Stimulated activated memory B cell treated with anti-CD40 and anti-IgM and Interleukin-4, amounts not matched to agents 10 μg/mL and 1 μg/mL and 100 μg/mL, for 72 hours (primary cell): ENCODE measurements at places on chromosomes 12 and 14.

DNA sequence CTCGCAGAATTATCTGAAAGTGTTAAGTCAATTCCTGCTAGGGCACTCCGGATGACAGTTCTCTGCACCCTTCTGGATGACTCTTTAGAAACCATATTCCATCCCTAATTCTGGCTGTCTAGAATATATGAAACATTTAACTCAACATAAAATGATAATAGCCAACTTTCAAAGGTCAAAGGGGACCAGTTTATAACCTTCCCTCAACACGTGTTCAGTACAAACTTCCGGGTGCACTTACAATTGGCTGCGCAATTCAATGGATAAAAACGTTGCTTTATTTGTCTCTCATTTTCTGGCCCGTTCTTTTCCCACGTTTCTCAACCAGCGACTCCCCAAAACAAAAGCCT is 1.3 kb downstream of the SBNO1 start:
- ATAC-seq = no peak

DNA sequence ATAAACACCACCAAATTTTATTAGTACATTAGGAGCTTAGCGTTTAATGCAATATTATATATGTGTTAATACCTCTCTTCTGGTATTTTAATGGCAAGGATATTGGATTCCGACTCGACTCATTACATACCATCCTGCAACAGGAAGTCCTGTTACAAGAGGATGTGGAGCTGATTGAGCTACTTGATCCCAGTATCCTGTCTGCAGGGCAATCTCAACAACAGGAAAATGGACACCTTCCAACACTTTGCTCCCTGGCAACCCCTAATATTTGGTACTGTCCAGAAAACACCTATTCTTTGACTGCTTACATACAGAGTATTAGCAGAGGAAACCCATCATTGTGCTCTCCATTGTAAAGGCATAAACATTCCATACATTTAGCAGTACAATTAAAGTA is 45.2 kb downstream of the VEZT start:
- no peak for ATAC-seq

- ATAC-seq = no peak
Observed at GRCh38 chr12:8887285-8887715, 27.0 kb upstream of the PHC1 start.

GRCh38 chr14:84162633-84163032 is 1367.3 kb upstream of the FLRT2 start:
- ATAC-seq = no peak

DNA sequence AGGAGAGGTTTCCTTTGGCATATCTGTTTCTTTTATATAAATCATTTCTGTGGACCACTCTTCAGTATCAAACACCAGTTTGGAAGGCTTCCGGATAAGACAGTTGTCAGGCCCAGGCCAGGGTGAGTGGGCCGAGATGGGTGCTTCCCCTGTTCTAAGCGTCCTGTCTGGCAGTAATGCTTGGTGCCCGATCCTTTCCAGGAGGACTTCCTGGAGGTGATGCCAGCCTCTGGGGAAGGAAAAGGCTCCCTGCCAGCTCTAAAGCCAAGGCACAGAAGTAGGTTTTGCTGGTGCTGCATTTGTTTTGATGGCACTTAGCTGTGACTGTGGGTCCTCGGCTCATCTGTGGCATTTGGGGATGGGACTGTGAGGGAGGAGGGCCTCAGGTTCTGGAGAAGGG is 124.4 kb upstream of the RTL1 start:
- no peak for ATAC-seq

GRCh38 chr12:45354399-45354798 is 138.5 kb downstream of the ANO6 start:
- ATAC-seq = no peak

DNA sequence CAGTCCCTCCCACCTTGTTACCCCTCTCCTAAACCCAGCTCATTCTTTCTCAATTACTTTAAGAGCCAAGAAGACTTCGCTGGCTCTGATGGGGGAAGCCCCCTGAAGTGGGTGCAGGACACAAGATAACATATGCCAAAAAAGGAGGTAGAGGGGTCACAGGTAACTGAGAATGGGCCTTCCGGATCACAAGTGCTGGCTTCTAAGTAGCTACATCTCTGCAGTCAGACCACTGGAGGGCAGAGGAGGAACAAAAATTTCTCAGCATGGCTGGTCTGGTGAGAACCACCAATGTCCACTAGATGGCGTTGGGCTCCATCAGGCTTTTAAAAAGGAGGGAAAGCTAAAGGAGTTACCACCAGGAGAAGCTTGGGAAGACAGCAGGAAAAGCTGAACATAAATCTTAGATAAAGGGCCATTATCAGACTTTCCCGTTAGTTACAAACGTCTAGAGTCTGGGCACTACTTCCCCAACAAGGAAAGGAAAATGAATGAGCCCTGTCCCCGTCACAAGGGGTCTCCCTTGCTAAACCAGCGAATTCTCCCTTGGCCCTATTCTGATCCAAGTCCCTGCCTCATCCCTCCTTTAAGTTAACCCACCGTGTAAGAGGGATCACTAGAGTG is 11.6 kb upstream of the CDH24 start:
- ATAC-seq = peak; percentile 91

- ATAC-seq = no peak
Observed at GRCh38 chr14:86915406-86915805, 1077.6 kb downstream of the GALC start.

GRCh38 chr12:120267736-120268135 is 2.2 kb upstream of the PXN start:
- ATAC-seq = no peak

DNA sequence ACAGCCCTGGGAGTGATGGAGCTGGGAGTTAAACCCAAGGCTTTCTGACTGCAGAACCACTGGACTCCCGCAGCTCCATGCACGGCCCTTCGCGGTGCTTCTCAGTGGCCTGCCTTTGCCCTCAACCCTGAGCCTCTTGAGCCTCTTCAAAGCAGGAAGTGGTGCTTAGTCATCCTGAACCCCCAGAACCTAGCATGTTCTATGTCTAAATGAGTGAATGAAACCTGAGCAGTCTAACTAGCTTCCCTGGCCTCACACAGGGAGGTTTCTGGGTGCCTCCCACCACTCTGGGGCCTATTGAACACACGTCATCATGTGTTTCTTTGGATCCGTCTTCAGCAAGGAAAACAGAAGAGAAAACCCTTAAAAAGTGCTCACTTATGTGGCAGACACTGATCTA is 117.9 kb upstream of the SFSWAP start:
- peak; percentile 69 for ATAC-seq

DNA sequence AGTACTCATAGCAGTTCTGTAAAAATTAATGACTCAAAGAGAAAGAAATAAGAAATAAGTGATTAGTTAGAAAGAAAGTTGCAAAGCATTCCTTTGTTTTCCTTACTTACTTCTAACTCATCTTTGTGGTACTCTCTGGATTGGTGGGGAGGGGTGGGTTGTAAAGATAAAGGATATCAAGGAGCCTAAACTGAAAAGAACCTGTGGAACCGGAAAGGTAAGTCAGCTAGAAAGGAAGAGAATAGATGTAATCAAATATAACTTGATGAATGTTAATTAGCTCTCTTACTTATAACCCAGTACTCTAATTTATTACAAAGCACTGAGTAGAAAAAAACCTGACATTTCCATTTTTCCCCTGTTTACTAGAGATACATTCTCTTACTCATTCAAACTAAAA is 37.5 kb upstream of the KRR1 start:
- no peak for ATAC-seq

DNA sequence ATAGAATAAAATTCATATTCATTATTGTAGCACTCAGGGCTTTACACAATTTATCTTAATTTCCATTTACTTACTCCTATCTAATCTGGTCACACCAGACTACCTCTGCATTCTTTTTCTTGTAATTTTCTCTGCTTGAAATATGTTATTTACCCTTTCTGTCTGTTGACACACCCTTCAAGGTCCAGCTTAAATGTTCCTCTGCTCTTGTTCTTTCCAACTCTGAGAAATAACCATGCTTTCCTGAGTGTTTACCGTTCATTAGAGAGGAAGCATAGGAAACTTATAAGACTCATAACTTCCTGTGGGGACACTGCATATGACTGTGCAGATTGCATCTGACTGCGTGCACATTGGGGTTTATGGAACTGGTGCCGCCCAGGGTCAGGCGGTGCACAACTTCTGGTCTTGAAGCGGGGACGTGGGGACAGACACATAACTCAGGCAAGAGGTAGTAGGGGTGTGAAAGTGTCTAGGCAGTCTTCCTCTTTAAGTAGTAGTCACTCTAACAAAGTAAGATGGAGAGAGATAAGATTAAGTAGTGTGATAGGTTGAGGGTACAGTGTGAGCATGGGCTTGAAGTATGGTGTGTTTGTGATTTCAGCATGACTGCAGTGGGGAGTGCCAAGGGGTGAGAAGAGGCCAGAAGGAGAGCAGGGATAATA is 42.6 kb upstream of the FOXJ2 start:
- peak; percentile 88 for ATAC-seq

DNA sequence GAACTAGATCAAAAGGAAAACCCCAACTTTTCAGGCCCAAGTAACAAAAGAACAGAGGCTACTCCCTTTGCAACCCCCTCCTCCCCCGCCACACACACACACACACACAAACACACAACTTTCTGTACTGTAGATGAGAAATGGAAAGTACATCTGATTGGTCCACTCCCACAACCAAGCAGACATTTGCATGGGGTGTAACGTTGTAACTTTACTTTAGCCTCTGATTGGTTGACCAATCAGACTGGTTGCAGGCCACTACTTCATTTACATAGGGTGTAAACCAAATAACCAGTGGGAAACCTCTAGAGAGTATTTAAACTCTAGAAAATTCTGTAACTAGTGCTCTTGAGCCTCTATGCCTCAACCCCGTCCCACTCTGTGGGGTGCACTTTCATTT is 425.5 kb downstream of the GXYLT1 start:
- no peak for ATAC-seq

GRCh38 chr14:104149617-104150135 is 11.3 kb downstream of the KIF26A start:
- ATAC-seq = no peak

DNA sequence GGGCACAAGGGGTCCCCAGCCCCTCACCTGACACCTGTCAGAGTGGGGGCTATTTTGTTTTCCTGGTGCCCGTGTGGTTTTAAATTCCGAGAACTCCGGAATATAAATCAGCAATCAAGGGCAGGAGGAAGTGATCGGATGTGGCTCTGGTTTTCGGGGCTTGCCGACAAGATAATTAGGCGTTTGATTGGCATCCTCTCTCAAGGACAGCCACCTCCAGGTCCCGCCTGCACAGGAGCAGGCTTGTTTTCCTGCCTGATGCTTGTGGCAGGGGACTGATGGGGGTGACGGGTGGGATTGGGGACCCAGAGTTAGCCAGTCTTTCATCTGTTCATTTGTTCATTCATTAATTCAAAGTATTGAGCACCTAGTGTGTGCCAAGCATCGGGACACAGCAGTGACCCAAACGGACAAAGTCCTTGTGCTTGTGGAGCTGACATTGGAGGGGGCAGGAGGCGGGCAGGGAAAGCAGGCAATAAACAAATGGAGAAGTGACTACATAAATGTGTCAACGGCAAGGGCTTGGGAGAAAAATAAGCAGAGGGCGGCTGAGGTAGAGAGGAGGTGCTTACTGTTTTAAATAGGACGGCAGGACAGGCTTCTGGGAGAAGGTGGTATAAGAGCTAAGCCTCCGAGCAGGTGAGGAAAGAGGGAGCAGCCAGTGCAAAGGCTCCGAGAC is 166.5 kb downstream of the PHETA1 start:
- no peak for ATAC-seq

DNA sequence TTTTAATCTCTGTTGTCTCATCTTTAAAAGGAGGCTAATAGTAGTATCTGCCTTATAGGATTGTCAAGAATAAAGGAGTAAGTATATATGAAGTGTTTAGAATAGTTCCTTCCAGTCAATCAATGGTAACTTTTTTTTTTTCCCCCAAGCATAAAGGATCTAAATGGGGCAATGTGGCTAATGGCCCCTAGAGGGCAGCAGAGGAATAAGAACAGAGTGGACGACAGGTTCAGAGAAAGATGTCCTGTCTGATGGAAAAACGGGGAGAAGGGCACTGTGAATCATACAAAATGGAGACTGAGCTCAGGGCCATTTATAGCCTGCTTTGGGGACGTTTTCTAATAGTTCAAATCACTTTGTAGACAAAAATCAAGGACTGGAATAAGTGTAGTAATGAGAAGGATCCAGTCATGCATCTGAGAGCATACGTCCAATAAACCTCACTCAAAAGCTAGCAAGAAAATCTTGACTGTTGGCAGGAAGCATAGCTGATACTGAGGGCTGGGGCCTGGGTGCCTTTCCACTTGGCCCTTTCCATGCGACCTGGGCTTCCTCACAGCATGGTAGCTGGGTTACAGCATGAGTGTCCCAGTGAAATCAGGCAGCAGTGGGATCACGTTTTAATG is 51.3 kb downstream of the IFNG-AS1 start:
- ATAC-seq = peak; percentile 68

GRCh38 chr12:3317841-3318501 is 173.0 kb upstream of the PRMT8 start:
- ATAC-seq = no peak

GRCh38 chr14:78690836-78691235 is 520.7 kb downstream of the NRXN3 start:
- ATAC-seq = no peak

DNA sequence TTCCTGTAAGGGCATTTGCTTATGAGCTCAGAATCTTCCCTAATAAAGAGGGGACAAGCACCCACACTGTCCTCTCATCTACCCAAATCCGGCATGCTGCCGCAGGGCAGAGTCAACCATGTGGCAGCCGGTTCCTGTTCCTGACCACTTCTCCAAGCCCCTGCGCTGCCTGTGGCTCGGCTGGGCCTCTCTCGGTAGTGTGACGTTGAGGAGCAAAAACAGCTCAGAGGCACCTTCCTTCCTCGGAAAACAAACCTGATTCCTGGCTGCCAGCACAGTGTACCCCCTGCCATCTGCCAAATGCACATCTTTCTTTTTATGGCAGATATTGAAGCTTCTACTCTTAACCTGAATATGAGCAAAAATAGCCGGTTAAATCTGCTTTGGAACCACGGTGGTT is 50.5 kb downstream of the CFAP251 start:
- ATAC-seq = peak; percentile 74

GRCh38 chr12:61490526-61491498 is 769.4 kb upstream of the USP15 start:
- no peak for ATAC-seq

DNA sequence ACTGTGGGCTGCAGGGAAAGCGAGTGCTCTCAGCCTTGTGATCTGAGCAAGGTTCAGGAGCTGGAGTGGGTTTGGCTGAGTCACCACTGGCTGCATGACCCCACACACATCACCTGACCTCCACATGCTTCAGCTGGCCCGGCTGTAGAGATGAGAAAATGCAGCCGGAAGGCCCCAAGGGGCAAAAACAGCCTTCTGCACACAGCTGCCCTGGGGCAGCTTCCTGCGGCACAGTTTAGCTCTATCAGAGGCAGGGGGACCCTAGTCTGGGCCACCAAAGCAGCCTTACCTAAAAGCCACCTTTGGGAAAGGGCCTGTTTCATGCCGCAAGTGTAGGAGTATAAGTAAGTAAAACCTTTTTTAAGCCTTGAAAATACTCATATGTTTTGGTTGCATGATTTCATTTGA is 123.3 kb downstream of the SSPN start:
- ATAC-seq = peak; percentile 96

- no peak for ATAC-seq
Observed at GRCh38 chr14:23112359-23113178, 6.5 kb downstream of the CEBPE start.
